Hematopoietic multipotent progenitor cell (in vitro differentiated cells): ENCODE measurements at places on chromosomes 7 and 10. TPM values are rescaled to one million over a fixed set of nuclear protein-coding genes. Genes with fewer than 3 reads are reported as not detected.
A peak's percentile ranks its signal among the peaks of the same experiment; 100 is the strongest.

- DNase-seq = no peak
Observed at GRCh38 chr10:62790019-62790555, 14.4 kb upstream of the ADO start.

DNA sequence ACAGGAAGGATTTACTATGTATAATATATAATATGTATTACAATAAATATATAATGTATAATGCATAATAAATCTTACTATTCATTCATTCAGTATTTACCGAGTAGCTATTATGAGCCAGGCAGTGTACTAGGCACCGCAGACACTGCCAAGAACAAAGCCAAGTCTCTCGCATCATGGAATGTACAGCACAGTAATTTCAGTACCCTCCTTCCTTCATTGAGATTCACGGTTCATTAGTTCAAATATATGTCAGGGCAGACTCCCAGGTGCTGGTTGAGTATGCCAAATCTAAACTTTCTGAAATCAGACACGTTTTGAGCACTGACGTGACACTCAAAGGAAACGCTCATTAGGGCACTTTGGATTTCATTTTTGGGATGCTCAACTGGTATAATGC is 9.1 kb downstream of the USP6NL start:
- no peak for DNase-seq

GRCh38 chr10:56785292-56785691 is 424.2 kb upstream of the ZWINT start:
- no peak for DNase-seq

DNA sequence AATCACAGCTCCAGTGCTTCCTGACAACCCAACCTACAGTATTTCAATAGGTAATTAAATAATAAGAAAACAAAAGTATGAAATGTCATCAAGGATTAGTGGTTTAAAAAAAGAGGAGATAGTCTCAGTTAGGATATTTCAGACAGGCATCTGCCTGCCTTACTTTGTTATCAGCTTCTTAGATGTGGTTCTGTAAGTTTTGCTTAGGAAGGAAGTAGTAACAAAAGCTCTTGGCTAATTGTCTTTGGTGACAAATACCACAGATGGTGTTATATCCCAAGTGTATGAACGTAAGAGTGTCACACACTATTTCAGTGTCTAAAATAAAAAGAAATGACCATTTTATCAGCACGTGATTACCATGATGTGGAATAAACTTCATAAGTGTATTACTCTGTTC is 9.8 kb upstream of the ACTA2 start:
- no peak for DNase-seq

DNA sequence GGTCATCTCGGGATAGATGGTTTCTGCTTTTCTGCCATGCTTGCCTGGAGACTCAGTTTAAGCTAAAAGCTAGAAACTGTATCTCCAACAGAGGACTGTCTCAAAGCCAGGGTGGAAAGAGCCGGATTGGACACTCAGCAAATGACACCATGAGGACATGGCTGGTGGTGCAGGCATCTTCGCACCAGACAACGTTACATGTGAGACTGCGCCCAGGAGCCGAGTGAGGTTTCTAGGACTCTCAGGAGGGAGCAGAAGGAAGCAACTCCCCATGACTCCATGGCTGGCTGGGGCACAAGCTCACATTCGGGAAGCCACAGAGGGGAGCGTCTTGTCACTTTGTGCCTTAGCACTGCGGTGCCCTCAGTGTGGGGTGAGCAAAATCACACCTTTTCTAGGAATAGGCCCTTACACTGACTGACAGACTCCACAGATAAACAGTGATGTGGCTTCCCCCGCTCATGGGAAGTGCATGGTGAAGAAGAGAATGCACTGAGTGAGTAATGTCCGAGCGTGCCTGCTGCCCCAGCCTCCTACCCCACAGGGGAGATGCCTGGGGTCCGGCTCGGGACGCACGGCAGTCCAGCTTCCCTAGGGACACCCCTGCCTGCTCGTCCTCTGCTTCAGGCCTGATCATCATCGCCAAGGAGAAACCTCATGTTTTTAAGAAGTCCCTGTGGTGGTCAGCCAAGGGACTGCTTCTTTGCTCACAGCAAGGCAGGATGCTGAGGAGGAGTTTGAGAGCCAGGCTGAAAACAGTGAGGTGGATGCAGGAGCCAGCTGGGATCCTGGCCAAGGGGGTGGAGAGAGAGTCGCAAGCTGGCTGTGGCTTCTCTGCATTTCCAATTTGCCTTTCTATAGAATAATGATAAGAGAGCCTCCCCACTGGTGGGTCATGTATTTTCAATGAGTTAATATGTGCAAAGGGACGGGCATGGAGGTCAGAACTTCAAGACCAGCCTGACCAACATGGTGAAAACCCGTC is 52.2 kb upstream of the FXYD4 start:
- DNase-seq = no peak

DNA sequence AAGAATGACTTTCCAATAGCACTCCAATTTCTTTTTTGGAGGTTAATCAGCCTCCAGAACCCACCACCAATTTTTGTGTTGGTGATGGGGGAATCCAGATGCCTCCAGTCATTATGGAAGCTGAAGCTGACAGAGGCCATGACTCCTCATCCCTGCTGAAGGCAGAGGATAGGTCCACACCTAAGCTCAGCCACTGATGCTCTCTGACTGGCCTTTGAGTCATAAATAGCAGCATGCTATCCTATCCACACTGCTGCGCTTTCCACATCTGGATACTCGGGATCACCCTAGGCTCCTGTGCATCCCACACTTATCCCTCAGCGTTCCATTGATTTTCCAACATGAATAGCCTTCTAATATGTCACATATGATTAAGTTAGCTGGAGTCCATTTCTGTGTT is 124.2 kb downstream of the TES start:
- no peak for DNase-seq

DNA sequence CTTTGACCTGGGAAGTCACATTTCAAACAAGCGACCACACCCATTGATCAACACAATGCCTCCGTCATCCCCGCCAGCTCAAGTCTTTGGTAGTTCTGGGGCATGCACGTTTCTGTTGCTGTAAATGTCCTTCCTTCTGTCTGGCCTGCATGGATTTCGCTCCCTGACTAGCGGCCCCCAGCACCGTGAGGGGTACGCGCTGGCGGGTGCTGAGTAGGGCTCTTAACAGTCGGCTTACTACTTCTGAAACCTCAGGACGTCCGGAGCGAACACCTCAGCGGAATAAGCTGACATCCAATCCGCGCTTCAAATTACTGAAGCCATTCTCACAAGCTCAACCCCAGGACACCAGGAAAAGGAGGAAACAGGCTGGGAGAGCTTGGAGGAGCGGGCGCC is 505 bp downstream of the NUDCD3 start:
- no peak for DNase-seq

DNA sequence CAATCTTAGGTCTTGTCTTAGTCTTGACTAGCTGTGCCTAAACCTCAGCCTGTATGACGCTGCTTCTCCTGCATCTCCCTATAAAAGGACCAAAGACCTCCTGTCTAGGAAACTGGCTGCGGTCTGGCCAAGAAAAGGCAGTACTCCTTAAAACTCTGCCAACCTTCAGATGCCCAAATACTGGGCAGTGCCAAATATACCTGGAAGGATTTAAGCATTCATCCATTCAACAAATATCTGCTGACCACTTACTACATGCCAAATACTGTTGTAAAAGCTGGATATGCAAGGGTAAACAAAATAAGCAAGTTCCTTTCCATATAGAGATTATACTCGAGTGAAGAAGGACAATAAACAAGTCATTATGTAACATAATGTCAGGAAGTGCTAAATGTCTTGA is 135.8 kb downstream of the HBP1 start:
- no peak for DNase-seq

DNA sequence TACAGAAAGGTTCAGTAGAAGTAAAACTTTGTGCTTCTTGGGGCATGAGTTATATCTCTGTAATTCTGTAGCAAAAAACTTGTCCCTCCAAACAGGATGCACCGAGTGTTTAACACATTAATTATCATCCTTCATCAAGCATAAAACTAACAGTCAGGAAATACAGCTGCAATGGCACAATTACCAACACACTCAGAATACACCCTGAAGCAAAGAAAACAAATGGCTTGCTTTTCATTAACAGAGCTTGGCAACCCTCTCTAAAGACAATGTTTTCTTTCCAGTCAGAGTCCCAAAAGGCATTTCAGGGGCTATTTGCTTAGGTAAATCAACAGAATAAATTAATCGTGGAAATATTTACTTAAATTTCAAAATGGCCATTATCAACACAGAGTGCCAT is 107.7 kb downstream of the ICA1 start:
- DNase-seq = no peak

DNA sequence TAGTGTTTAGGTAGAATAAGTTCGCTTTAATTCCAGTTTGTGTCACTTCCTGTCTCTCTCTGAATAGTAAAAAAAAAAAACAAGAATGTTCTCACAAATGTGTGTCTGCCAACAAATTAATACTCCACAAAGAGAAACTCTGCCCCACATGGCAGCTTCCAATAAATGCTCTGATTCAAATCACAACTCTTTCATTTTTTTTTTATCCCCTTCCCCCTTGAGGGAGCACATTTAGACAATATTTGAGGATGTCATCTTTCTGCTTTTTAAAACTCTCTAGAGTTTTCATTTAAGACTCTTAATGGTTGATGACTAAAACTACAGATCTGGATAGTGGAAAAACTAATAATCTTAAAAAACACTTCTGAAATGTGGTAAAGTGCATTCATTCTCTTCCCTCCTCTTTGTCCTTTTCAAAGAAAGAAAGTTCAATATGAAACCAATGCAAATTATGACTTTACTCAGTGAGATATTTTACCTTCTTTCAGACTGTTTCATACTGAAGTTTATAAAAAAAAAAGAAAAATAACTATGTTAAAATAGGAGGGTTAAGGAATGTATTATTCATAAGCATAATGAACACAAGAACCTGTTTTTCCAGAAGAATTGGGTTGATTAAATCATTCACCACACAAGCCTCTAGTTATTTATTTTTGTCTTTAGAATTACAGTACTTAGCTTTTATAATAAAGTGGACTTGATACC is 42.3 kb downstream of the ARID5B start:
- no peak for DNase-seq

DNA sequence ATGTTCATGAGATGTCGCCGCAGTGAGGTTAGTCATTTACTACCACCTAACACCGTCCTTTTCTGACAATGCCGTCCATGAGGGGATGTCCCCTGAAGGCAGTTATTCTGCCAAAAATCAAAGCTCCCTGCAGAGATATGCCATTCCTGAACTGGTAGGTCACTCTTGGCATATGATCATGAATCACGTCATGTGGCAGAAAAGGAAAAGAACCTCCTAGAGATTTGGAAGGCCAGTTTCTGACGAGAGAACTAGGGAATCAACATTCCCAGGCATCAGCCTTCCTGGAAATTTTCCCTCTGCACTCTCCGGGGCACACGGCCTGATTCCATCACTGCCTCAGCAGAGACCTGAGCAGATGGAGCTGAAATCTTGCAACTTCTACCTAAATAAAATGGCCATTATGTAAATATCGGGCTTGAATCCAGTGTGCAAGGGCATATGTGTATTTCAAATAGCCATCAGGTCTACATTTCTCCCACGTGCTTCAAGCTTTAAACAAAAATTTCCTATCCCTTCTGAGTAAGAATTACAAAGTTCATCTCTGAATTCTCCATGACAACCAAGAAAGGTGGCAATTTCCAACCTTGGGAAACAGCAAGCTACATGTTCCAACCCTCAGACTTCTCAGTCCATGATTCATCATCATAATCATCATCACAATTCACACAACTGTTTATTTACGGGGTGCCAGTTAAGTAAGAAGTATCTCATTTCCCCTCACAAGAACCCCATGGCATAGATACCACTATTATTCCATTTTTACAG is 46.5 kb downstream of the AMPH start:
- DNase-seq = no peak

- no peak for DNase-seq
Observed at GRCh38 chr10:77015360-77015759, 622.2 kb downstream of the KCNMA1 start.

DNA sequence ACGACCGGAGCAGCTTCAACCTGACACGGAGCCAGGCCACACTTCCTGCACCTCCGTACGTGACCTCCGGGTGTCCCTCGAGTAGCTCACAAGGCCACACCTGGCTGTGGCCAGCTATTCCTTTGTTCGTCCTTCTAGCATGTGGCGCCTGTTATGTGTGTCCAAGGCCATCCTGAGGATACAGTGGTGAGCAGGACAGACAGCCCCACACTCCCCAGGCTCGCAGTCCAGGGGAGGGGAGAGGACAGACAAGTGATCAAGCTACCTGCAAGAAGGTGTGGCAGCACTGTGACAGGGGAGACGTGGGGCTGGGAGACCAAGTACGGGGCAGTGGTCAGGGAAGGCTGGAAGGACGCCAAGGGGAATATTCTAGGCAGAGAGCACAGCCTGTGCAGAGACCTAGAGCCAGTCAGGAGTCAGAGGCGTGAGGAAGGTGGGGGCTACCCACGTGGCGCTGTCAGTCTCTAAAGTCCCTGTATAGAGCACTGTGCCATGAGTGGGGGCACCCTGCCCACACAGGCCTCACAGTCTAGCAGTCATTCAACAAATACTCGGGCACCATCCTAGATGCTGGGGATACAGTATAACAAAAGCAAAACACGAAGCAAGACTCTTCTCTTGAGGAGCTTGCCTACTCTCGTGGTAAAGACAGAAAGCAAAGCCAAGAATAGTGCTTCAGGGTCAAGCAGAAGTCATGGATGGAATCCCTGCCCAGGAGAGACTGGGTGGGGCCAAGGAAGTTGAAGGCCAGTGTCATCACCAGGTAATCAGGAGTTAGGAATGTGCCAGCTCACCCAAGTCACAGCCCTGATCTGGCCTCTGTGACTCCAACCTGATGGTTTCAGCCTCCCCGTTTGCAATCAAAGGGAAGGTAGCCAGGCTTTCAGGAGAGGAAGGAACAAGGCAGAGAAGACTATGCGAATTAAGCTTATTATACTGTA is 58.6 kb downstream of the PROSER2 start:
- no peak for DNase-seq

GRCh38 chr7:96285579-96285978 is 36.3 kb downstream of the SLC25A13 start:
- DNase-seq = peak; percentile 24

Gene PLPP4
- total RNA-seq = under 0.01 TPM

Gene THSD7A
- 0.81 TPM for total RNA-seq

Gene SNX10
- 7.3 TPM for total RNA-seq

Gene SORBS1
- total RNA-seq = 3.5 TPM

Gene FRAT1
- 11.0 TPM for total RNA-seq

Gene KLF14
- total RNA-seq = not detected

Gene POLR3A
- total RNA-seq = 9.7 TPM

Gene TSPAN14
- 29.6 TPM for total RNA-seq

Gene UBE2D4
- 12.9 TPM for total RNA-seq

Gene AKR1D1
- total RNA-seq = not detected

Gene ZCWPW1
- 2.4 TPM for total RNA-seq
